ENCODE measurements at places on chromosomes 6 and 20.

DNA sequence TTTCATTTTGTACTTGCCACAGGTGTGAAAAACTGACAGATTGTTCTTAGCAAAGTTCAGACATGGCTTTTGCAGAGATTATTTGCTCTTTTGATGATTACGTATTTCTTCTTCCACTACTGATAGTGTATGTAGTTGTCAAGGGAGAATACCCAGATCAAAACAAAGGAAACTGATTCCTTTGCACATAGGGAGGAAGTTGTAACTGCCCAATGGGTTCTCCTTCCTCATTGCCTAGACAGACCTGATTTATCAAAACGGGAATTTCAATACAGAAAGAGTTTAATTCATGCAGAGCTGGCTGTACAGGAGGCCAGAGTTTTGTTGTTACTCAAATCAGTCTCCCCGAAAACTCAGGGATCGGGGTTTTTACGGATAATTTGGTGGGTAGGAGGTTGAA lies 214.7 kb downstream of the BCAS1 start:
- no peak for DNase-seq

DNA sequence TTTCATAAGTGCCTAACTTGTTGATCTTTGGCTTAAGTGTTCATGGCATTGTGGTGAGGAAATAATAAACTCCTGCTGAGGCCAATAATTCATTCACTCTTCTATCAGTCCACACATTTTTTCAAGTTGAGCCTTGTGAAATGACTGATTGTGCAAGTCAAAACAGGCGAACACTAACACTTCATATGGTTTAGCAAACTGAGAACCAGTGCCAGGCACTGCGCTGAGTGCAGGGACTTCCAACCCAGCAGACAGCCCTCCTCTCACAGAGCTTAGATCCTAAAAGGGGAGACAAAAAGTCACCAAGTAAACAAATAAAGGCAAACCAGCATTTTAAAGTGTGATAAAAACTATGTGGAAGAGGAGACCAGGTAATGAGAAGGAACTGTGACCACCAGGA lies 435.0 kb downstream of the PTPRT start:
- no peak for DNase-seq

DNA sequence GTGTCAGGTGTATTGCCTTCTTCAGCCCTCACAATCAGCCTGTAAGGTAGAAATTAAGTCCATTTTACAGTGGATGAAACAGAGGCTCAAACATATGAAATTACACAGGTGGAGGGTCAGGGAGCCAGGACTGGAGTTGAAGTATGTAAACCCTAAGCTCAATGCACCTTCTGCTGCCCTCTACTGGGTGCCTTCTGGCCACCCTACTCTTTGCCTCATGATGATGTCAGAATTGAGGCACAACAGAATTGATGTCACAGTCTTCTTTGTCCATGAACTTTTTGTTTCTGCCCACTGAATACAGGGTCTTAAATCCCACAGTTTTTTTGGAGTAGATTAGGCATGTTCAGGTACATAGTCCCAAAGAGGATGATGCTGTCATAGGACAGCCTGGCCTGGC lies 400.8 kb upstream of the CHD6 start:
- DNase-seq: peak; percentile 4

DNA sequence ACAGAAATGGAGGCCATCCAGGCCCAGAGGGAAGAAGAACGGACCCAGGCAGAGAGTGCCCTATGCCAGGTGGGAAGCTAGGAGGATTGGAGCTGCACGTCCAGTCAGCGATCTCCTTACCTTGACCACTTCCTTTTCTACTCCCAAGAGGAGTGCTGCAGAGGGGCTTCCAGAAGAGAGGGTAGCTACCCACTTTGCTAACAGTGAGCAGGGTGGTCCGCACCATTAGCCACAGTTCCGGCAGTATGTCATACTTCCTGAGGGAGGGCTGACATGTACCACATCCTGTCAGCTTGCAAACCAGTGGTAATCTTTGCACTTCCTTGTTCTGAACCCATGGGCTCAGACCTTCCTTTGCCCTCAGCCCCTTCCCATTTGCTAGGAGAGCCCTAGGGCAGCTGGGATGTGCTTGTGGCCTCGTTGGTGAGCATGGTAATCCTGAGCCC lies 35.4 kb downstream of the CEP250 start:
- peak; percentile 64 for DNase-seq

- DNase-seq: no peak
Measured at GRCh38 chr6:125421836-125422235, 120.1 kb upstream of the HDDC2 start.

DNA sequence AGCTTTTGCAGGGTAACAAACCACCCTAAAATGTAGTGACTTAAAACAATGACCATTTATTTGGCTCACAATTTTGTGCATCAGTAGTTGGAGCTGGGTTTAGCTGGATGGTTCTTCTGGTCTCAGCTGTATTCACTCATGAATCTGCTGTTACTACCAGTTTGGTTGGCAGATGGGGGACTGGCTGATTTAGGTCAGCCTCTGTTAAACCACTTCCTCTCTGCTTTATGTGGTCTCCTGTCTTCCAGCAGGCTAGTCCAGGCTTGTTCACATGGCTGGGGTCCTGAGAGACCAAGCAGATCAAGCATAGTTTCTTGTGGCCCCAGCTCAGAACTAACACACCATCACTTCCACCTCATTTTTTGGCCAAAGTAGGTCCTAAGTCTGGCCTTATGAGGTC lies 67.2 kb upstream of the LAMP5 start:
- no peak for DNase-seq

DNA sequence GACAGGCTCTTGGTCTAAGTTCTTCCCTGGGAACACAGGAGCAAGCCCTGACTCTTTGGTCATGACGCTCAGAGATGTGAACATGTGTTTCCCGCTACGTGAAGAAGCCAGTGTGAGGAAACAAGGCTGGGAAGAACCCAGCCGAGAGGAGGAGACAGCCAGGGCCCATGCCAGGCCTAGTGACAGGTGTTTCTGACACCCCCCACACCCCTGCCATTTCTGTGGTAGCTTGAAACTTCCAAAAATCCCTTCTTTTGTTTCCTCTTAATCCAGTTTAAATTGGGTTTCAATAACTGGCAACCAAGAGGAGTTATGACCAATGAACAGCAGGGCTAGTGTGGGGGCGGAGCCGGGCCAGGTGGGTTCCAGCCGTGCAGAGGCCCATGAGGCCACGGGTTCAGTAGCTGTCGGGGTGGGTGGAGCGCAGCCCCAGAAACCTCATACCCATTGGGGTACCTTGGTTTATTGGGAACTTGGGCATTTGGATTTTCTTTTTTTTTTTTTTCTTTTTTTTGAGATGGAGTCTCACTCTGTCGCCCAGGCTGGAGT lies 33.5 kb downstream of the WRNIP1 start:
- DNase-seq: no peak

GRCh38 chr6:10838794-10839333 lies 525 bp upstream of the MAK start:
- DNase-seq: peak; percentile 49

DNA sequence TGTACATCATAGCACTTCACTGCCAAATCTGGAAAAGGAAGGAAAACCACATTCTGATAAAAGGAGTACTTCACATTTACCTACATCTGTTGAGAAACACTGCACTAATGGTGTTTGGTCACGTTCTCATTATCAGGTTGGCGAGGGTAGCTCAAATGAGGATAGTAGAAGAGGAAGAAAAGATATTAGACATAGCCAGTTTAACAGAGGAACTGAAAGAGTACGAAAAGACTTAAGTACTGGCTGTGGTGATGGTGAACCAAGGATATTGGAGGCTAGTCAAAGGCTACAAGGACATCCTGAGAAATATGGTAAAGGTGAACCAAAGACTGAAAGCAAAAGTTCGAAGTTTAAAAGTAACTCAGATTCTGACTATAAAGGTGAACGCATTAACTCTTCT lies 32.0 kb upstream of the GJA10 start:
- no peak for DNase-seq

DNA sequence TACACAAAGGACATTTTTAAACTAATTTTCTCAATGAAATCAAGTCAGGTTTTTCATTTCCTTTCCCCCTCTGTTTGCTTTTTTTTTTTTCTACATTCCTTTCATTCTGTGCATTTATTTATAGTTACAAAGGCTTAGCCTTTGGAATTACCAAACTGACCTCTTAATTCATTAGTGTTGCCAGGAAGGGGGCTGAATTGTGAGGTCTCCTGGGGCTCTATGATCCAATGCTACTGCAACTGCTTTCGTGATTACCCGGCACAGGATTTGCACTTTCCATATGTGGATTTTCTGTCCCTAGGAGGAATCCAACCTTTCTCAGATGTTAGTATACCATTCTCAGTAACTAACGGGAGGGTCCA lies 35.3 kb downstream of the NEDD9 start:
- DNase-seq: no peak

DNA sequence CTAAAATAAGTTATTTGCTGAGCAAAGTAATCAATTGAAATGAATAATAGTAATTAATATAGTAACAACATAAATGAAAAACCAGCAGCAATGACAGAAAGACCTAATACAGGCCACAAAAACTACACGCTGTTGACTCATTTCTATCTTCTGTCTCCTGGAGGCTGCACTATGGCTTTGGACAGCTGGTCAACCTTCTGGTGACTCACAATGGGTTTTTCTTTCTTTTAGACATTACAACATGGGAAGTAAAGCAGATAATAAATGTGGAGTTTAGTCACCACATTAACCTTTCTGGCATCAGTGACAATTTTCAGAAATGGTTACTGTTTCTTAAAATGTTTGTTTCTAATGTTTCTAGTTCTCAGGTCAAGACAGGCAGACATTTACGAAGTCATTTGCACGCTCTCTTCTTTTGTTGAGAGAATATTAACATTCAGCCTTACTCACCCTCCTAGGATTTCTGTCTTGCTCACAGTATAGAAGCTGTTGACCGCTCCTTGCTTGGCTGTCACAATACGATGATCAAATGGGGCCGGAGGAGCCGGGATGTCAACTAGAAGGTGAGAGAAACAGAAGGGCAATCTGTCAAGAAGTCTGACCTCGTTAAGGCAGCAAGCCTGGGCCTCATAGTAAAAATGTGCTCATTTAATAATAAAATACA lies 62.2 kb downstream of the MYLK4 start:
- no peak for DNase-seq

GRCh38 chr6:112183271-112183671 lies 71.1 kb downstream of the LAMA4 start:
- no peak for DNase-seq

GRCh38 chr6:131844243-131844841 lies 36.5 kb downstream of the ENPP1 start:
- no peak for DNase-seq

- DNase-seq: no peak
Measured at GRCh38 chr6:114281496-114281895, 61.3 kb downstream of the HS3ST5 start.

- peak; percentile 18 for DNase-seq
Measured at GRCh38 chr6:33251395-33252012, 20.2 kb downstream of the VPS52 start.

DNA sequence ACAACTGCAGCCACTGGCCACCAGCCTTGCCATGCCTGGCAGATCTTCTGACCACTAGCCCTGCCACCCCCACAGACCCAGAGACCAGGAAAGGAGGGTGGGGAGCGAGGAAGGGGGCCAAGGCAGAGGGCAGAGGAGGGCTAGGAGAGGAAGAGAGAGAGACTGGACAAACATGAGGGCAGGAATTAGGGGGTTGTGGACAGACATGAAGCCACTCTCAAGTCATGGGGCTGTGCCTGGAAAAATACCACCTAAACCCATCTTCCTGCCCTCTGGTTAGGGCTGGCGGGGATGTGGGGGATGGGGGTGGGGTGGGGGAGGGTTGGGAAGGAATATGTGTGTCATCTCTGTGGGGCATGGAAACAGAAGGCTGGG lies 1.4 kb upstream of the SLC29A1 start:
- no peak for DNase-seq

Data from stimulated activated CD4-positive, alpha-beta T cell treated with anti-CD3 and anti-CD28 coated beads, Interleukin-15, amount 100 ng/mL, for 24 hours (primary cell).